ENCODE measurements at places on chromosomes 1 and 21.

- no peak overlapping the region for H3K27ac ChIP-seq
- DNase-seq, result no peak
- H3K27me3 ChIP-seq, result no peaks in the 10 kb centered on the region
- no peak overlapping the region for H3K4me3 ChIP-seq
- H3K36me3 ChIP-seq, result peaks cover 7% of the 10 kb centered on the region
These were observed 169.8 kb downstream of the DAB1 start for GRCh38 chr1:57254022-57254421.

DNA sequence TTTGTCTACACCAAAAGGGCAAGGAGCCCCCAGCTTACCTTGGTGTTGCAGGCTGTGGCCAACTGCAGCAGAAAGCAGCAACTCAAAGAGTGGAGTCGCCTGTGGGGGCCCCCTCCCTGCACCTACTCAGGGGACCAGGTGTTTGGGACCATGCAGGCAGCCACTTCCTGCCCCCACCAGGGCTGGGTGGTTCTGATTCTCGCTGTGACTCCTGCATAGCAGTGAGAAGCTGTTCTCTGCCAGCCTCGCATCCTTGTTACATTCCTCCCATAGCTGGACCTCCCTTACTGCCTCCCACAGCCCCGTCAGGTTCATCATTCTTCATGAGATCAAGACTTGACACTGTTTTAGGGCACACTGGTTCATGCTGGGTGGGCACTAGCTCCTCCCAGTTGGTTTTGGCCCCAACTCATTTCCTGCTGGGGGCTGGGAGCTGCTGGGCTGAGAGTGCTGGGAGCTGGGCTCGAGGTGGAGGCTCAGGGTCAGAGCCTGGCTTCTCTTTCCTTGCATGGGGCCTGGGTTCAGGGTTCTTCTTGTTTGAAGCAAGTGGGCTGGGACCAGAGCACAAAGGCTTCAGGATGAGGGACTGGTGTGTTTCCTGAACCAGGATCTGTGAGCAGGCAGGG lies 146.9 kb upstream of the C1orf174 start:
- H3K27me3 ChIP-seq, result no peaks in the 10 kb centered on the region
- H3K27ac ChIP-seq, result peak overlapping the region; percentile 82
- DNase-seq, result peak; percentile 19
- no peaks in the 10 kb centered on the region for H3K36me3 ChIP-seq

DNA sequence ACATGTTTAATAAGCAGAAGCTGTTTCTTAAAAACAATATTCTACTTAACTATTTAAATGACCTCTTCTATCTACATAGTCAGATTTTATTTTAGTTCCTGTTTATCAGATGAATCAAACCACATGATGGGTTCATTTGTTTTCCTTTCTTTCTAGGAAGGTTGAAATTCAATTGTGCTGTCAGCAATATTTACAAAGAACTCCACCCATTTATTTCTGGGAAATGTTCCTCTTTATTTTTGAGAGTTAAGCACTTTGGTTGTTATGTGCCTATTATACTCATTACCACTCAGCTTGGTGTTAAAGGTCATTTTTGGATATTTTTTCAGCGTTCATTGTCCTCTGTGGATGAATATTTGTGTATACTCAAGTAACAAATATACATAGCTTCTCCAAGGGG lies 84.9 kb downstream of the C4BPA start:
- DNase-seq, result no peak
- no peaks in the 10 kb centered on the region for H3K4me1 ChIP-seq
- peaks cover 9% of the 10 kb centered on the region for H3K36me3 ChIP-seq
- H3K27ac ChIP-seq, result no peak overlapping the region
- H3K27me3 ChIP-seq, result peaks cover 8% of the 10 kb centered on the region

GRCh38 chr1:152227310-152227928 lies 3.4 kb upstream of the HRNR start:
- DNase-seq, result no peak
- no peaks in the 10 kb centered on the region for H3K36me3 ChIP-seq
- no peak overlapping the region for H3K27ac ChIP-seq
- H3K4me3 ChIP-seq, result no peak overlapping the region
- H3K4me1 ChIP-seq, result no peaks in the 10 kb centered on the region

Data from naive B cell (primary cell).